ENCODE measurements at places on chromosomes 1 and 21.

DNA sequence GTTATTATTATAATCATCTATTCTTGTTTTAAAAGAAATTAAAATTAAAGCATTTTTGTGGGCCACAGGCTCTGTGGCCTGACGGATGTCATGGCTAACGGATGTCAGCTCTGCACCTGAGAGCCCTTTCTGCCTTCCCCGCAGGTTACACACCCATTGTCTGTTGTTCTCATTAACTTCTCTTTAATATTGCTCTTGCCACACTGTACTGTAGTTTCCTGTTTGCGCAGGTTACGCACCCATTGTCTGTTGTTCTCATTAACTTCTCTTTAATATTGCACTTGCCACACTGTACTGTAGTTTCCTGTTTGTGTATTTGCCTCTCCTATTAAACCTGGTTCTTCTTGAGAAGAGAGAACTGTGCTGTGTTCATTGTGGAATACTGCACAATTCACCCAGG is 294.4 kb upstream of the PLXNA2 start:
- no peak for DNase-seq

- DNase-seq: no peak
Observed at GRCh38 chr21:38284216-38284615, 27.4 kb downstream of the KCNJ15 start.

- no peak for DNase-seq
Observed at GRCh38 chr21:40623528-40623927, 223.4 kb downstream of the DSCAM start.

DNA sequence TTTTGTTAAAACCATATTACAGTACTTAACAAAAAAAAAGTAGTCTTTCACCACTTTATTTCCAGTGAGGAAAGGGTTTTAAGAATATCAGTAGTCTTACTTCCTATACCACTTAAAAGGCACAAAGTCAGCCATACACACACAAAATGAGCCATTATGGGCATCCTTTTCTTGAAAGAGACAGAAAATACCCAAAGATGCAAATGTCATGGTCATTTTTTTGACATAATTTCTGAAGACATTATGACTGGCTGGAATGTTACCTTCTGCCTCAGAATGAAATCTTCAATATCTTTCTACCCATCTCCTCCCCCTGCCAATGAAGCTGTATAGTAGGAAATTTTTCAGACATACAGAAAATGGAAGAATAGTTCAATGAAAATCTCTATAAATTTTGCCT is 237.7 kb downstream of the SLC45A1 start:
- DNase-seq: no peak

GRCh38 chr1:67688526-67689219 is 3.7 kb downstream of the GADD45A start:
- no peak for DNase-seq

DNA sequence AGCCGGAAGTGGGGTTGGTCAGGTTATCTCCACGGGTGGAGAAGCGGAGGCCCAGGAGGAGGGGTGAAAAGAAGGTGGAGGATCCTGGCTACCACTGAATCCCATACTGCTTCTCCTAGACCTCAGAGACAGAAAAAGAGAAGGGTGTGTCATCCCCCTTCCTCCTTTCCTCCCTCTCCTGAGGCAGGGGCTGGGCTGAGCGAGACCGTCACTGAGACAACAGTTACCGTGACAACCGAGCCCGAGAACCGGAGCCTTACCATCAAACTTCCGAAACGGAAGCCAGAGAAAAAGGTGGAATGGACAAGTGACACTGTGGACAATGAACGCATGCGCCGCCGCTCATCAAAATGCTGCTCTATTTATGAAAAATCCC is 42.1 kb upstream of the NBPF3 start:
- peak; percentile 26 for DNase-seq

DNA sequence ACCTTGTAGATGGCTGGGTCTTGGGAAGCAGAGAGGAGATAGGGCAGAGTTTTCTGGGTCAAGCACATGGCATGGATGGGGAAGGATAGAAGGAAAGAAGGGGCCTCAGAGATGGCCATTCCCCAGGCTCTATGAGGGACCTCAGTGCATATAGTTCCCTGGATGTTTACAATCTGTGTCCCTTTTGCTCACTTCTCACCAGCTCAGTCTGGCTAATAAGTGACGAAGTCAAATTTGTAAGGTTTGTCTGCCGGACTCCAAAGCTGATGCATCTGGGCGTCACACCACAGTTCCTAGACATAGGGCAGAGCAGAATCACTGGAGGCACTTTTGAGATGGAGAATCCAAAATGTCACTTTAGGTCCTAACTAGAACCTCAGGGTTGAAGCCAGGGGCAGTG is 416.4 kb upstream of the PROX1 start:
- DNase-seq: no peak

DNA sequence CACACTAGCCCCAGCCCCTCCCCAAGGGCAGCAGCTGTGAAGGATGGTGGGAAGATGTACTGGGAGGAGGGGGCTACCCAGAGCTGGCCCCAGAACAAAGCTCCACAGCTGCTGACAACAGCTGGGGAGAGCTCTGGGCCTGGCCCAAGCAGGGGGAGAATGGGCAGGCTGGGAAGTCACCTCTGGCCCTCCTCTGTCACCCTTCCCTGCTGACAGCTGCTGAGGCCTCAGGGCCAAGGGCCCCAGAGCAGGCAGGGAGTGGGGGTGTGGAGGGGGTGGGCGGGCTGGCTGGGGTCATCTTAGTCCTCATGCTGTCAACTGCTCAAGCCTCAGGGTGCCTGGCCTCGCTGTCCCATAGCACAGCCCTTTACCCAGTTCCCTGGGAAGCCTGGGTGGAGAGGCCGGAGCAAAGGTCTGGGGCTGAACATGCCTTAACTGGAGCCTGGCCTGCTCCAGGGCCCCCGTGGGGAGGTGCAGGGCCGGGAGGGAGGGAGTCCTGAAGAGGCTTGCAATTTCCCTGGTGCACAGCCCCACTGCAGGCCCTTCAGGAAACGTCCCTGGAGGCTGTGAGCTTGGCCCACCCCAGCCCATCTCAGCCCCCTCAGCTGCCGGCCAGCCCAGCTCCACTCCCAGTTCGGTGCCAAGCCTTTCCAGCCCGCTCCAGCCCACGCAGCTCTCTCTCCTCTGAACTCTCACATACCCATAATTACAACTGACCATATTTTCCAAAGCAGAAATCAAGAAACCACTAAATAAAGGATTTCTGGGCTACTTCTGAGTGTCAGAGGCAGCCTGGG is 25.7 kb downstream of the HSPG2 start:
- no peak for DNase-seq

DNA sequence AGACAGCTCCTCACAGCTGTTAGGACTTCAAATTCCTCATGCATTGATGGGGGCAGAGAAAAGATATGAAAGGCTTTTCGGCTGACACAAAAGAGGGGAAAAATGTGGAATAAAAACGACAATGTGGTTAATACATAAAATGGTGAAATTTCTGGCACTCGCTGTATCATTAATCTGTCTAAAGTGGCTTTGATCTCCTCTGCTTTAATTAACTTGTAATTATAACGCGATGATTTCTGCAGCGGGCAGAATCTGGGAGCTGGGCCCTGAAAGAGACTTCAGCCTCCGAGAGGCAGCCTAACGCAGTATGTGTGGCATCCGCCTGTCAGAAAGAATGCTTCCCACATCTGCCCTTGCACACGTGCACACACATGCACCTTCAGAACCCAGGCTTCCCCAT is 144.1 kb upstream of the IGSF21 start:
- no peak for DNase-seq

DNA sequence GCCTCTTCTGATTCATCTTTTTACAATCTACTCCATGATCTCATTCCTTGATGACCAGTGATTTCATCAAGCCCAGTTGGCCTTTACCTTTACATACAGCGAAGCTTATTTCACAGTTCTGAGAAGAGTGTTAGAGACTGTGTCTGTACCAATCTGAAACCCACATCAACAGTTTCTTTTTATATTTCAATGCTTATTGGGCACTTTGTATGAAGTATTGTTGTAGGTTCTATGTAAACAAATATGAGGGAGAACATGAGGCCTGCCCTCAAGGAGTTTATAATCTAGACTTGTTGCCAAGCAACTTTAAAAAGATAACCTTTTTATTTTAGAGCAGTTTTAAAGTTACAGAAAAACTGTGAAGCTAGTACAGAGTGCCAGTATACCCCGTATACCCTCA is 27.5 kb upstream of the RWDD3 start:
- DNase-seq: no peak

DNA sequence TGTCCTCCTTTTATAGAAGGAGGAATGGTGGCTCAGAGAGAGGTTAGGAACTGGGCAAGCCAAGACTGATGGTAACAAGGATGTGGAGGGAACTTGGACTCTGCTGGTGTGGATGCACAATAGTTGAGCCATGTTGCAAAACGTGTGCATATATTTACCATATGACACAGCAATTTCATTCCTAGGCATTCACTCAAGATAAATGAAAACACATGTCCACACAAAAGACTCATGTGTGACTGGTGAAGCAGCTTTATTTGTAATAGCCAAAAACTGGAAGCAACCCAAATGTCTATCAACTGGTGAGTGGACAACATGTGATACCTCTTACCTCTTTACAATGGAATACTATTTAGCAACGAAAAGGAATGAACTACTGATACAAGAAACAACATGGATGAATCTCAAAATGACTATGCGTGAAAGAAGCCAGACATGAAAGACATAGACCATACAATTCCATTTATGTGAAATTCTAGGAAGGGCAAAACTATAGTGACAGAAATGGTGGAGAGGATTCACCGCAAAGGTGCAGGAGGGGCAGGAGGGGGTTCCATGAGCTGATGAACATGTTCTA is 36.2 kb downstream of the CAMK2N1 start:
- DNase-seq: no peak

- DNase-seq: no peak
Observed at GRCh38 chr1:212302745-212303383, 17.7 kb downstream of the PPP2R5A start.

- no peak for DNase-seq
Observed at GRCh38 chr1:68506386-68506785, 9.5 kb upstream of the DEPDC1 start.

DNA sequence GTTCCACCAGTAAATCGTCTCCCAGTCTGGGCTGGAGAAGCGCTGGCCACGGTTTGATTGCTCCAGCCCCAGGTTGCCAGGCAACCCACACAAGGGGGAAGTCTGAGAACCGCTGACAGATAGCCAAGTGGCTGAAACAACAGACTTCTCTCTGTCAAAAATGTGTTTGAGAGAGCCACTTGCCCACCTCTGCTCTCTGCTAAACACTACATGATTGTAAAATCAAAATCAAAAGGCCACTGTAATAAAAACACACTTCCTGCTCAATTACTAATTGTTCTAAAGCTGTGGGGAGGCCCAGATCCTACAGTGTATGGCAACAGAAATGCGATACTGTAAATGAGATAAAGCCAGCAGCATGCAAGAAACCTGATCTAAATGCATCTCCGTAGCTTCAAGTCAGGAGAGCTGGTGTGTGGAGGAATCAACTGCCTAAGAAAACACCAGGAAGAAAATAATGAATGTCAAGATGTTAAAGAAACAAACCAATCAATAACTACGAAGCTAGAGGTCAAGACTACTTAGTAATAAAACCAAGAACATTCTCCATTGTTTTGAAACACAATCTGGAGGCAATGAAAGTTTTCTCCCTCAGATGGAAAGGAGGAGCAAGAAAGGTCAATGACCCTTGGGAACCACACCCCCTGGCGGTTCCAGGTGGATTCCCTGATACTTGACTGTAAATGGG is 121.2 kb downstream of the SLC45A1 start:
- DNase-seq: peak; percentile 93

- no peak for DNase-seq
Observed at GRCh38 chr1:100322436-100323211, 29.7 kb upstream of the CDC14A start.

GRCh38 chr1:207020065-207020708 is 12.4 kb downstream of the C1orf116 start:
- no peak for DNase-seq

All from spinal cord (tissue), 10 donors.